ENCODE measurements at places on chromosomes 12 and 14.

DNA sequence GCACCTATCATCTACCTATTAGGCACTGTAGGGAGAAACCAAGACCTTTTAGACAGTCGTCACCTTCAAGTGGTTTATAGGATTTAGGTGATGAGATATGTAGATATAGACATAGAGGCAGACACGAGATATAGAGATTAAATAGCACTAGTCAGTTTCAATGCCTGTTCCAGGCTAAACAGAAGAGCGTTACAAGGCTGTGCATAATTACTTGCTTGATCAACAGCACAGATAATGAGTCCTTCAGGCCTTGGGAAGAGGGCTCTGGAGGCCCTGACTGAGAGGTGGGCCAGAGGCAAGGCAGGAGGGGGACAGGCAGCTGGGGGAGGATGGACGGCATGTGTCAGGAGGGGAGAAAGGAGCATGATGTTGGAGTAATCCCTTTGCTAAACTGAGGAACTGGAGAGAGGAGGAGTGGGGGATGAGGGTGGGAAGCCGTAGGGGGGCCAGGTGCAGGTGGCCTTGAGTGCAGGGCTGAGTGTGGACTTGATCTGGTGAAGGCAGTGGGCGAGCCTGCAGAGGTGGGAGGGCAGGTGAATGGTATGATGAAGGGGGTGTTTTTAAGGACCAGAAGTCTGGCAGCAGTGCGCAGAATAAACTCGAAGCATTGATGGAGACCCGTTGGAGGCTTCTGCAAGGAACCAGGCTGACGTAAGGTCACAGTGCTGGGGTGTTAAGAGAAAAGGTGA lies 43.9 kb upstream of the ATP23 start:
- DNase-seq: no peak

- no peak for DNase-seq
Measured at GRCh38 chr12:31835276-31835882, 106.6 kb upstream of the AMN1 start.

GRCh38 chr12:102992720-102993119 lies 35.2 kb downstream of the ASCL1 start:
- DNase-seq: no peak

DNA sequence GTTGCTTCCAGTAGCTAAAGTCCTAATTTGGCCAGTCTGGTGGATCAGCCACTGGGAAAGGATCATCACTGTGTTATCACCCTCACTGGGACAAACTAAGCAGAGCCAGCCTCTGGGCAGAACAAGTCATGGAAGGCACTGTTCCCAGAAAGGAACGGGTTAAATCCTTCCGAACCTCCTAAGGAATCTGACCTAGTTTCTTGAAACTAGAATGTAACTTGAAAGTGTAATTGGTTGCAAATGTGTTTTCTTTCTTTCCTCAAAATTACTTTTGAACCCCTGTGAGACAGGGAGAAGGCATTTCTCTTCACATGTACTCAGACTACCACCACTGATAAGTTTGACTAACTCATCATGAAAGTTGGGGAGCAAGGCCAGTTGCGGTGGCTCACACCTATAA lies 18.7 kb upstream of the KICS2 start:
- DNase-seq: no peak

DNA sequence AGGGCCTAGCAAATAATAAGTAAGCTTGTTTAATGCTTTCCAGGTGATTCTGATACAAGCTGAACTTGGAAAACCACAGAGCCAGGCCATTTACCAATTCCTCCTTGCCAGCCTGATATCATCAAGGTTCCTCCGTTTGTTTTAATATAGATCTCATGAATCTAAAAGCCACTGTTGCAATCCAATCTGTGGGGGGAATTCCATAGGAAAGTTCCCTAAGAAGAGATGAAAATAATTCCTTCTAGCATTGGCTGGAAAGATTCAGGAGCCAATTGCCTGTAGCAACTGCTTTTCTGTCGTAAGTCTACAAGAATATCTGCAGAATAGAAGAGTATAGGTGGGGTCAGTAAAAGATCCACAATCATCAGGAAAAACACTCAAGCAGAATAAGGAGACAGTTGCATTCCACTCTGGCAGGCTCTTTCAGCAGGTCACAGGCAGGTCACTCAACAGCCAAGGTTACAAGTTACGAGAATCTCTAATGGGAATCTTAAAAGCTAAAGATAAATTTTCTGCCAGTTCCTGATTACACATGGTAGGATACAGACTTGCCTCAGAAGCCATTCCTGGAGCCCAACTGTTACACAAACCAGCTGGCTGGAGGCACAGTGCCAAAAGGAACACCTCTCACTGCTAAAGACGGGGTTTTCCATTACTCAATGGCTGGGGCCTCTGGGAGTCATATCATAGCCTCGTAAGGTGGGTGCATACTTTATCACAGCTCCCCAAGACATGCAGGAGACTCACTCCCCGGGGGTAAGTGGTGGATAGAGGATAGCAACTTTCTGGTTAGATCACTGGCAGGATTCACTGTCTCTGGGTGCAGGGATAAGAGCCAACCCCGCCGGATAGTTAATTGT lies 43.6 kb downstream of the FGD6 start:
- DNase-seq: no peak

GRCh38 chr12:6745741-6746525 lies 7.0 kb downstream of the MLF2 start:
- no peak for DNase-seq

GRCh38 chr12:7899755-7900154 lies 27.0 kb upstream of the SLC2A14 start:
- no peak for DNase-seq

GRCh38 chr12:123533672-123534643 lies at the start of gene RILPL1:
Gene RILPL1 (minus strand): TSS chr12:123533719. CDS start chr12:123533482, 237 bp downstream.
- DNase-seq: no peak

- no peak for DNase-seq
Measured at GRCh38 chr12:109134186-109134917, 18.0 kb downstream of the ACACB start.

DNA sequence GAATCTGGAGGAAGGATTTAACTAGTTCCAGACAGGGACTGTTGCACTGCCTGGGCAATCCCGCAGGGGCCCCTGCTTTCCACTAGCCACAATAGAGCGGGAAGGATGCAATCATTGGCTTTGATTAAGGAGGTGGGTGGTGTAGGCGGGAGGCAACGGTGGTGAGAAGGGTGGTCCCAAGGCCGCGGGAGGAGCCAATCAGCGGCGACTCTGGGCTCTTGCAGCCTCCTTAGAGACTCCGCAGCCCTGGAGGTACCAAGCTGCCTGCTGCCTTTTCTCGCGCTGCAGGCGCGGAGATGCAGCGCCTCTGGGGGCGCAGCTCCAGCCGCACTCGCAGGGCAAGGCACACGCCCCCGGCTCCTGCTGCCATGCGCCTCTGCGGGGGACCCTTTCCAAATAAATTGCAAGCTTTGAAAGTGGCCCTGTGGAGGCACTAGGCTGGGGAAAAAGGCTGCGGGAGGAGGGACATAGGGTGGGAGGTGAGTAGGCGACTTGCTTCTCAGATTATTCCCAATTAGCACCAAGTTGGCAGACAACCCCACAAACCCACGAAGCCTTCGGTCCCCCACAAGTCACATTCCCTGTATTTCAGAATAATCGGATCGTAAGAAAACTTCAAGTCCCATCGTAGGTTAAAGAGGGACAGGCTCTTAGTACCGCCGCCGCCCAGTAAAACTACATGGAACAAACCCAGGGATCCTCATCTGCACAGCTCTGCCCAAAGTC lies 858 bp upstream of the KCNA1 start:
- peak; percentile 16 for DNase-seq

GRCh38 chr12:119175081-119175480 lies 3.6 kb upstream of the HSPB8 start:
- DNase-seq: no peak

DNA sequence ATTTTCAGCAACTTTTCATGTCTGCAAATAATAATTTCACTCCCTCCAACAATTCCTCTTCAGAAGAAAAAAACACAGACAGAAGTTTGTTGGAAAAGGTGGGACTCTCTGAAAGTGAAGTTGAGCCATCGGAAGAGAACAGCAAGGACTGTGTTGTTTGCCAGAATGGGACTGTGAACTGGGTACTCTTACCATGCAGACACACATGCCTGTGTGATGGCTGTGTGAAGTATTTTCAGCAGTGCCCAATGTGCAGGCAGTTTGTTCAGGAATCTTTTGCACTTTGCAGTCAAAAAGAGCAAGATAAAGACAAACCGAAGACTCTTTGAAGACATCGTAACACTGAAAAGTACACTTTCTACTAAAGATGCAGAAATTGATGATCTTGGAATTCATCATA lies 28.3 kb downstream of the CGRRF1 start:
- no peak for DNase-seq

GRCh38 chr14:61649283-61649682 lies 46.0 kb upstream of the HIF1A start:
- no peak for DNase-seq

DNA sequence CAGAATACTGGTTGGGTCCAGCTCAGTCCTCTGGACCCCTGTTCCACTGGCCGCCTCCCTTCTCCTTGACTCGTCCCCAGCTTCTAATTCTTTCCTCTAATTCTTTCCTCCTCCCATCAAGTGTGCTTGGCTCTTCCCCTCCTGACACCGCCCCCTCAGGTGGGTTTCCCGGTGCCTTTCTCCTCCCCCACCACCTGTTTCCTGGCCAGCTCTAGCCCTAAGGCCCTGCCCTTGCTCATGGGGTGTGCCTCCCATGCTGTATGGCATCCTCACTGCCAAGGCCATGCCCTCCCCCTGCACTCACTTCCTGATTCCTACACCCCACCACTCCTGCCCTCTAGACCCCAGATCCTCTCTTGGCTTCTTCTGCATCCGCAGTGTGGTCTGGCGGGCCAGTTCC lies 12.1 kb upstream of the EML1 start:
- no peak for DNase-seq

GRCh38 chr14:69242311-69243224 lies 17.4 kb upstream of the GALNT16 start:
- DNase-seq: no peak

GRCh38 chr12:6376870-6377666 lies 1.7 kb upstream of the SCNN1A start:
- DNase-seq: no peak

DNA sequence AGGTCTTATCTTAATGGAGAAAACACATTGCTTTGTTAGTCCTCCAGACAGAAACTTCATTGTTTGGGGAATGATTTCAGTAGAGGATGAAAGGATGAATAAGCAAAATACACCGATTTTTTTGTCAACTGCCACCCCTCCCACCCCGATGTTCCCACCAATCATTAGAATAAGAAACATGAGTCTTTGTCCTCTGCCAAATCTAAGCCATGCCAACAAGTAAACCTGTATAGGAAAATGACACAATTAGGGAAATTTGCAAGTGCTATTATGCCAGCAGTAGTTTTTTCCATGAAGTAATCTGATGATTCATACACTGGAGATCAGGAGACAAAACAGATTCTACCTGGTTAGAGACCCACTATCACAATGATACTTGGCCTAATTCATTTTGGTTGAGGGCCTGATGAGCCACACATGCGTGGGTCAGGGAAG lies 35.9 kb downstream of the FLRT2 start:
- no peak for DNase-seq

GRCh38 chr12:128606538-128606937 lies 217.2 kb downstream of the SLC15A4 start:
- no peak for DNase-seq

GRCh38 chr14:53872681-53873089 lies 83.9 kb downstream of the BMP4 start:
- no peak for DNase-seq

DNA sequence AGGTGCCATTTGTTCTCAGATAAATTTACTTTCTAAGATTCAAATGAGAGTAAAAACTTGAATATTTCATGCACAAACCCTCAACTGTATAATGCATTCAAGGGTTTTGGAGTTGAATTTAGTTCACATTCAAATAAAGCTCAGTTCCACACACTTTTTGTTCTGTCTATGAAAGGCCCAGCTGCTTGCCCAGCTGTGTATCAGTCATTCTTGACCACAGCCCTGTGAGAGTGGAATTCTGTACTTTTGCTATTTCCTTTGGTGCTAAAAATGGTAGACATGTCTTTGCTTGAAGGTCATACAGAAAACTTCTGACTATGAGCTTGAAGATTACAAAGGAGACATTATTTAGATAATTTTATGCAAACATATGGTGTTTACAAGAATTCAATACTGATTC lies 110.4 kb downstream of the KCNC2 start:
- no peak for DNase-seq

- no peak for DNase-seq
Measured at GRCh38 chr12:11565752-11566151, 83.7 kb upstream of the ETV6 start.

GRCh38 chr12:1434296-1434955 lies 160.0 kb downstream of the FBXL14 start:
- no peak for DNase-seq

DNA sequence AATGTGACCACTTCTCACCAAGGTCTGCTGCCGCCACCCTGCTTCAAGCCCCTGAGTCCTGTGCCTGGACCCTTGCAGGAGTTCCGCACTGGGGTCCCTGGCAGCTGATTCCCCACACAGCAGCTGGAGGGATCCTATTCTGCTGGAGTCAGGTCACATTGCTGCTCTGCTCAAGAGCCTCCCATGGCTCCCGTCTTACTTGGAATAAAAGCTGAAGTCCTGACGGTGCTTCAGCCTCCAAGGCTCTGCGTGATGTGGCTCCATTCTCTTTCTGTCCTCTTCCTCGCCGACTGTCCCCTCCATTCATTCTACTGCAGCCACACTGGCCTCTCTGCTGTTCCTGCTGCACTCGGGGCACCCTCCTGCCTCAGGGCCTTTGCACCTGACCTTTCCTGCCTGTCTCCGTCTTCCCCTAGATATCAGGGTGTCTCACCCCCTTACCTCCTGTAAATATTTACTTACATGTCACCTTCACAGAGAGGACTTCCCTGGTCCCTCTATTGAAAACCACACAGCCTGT lies 7.6 kb upstream of the SDSL start:
- no peak for DNase-seq

DNA sequence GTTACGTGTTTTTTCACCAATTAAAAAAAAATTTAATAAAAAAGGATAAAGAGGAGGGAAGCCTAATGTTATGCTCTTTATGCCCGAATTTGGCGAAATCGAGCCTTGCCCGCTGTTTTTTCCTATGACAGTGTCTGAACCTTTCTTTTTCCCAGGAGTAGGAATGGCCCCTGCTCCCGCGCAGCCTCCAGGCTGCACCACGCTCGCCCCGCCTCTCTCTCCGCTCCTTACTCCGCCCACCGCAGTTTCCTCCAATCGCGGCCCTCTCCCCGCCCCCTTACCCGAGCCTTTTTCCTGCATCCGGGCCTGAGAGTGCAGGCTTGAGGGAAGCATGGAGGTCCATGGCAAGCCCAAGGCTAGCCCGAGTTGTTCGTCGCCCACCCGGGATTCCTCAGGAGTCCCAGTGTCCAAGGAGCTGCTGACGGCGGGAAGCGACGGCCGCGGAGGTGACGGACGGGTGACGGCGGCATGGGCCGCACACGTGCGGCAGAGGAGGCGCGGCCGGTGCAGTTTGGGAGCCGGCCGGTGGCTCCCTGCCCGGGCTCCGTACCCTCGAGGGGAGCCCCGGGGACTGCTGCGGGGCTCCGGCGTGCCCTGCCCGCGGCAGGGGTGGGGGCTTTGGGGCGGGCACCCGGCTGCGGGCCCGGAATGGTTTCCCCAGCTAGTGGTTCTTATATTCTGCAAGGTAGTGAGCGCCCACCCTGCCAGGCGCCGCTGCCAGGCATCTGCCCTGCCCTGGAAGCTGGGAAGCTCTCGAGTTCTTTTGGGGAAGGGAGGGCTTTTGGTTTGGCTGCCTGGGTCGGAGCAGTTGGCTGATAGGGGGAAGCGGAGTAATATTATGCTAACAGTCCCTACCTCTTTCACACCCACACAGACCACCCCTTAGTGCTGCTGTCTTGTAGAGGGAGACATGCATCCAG lies at the start of gene NOPCHAP1:
NOPCHAP1 (plus strand) TSS at position 295 of the 920 bp plus-strand sequence; CDS start at position 332, 37 bp downstream.
- peak; percentile 94 for DNase-seq
